ENCODE measurements at places on chromosomes 2 and 18.

DNA sequence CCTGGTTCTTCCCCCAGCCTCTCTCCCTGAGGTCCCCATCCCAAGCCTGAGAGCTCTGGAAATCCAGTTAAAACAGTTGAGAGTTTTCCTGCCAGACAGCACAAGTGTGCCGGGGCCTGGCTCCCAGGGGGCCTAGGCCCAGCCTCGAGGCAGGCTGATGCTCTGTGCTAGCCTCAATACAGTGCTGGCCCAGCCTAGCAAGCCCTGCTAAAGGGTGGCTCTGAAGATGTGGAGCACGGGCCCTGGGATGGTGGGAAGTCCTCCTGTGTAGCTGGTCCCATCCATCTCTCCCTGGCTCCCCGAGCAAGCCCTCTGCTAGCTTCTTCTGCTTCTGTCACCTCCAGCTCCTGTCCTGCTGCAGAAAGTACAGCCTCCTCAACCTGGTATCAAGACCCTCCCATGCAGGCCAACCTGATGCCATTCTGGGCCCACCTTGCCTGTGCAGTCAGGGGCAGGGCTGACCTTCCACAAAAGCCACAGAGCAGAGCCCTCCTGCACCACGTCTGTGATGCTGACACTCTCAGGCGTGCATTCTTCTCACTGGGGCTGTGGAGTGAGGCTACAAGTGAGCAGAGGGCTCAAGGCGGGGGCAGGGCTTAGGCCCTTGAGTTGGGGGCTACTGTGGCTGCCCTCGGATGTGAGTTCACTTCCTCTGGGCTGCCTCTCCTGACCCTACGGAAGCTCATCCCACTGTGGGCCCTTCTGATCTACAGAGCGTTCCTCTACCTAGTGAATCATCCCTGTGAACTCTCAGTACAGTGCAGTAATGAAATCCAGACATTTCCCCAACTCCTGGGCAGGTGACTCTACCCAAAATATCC lies 60.1 kb upstream of the LAPTM4A start:
- DNase-seq: peak; percentile 24

- peak; percentile 15 for DNase-seq
These were observed 299.4 kb downstream of the ZNF516 start for GRCh38 chr18:76195601-76196000.

- DNase-seq: no peak
These were observed 2.5 kb upstream of the MREG start for GRCh38 chr2:216015722-216016464.

- DNase-seq: no peak
These were observed 97.2 kb upstream of the NXPH2 start for GRCh38 chr2:138877421-138877820.

GRCh38 chr2:129712676-129712985 lies 266.8 kb upstream of the RAB6C start:
- DNase-seq: no peak

GRCh38 chr2:120859128-120859527 lies 123.5 kb downstream of the GLI2 start:
- no peak for DNase-seq

DNA sequence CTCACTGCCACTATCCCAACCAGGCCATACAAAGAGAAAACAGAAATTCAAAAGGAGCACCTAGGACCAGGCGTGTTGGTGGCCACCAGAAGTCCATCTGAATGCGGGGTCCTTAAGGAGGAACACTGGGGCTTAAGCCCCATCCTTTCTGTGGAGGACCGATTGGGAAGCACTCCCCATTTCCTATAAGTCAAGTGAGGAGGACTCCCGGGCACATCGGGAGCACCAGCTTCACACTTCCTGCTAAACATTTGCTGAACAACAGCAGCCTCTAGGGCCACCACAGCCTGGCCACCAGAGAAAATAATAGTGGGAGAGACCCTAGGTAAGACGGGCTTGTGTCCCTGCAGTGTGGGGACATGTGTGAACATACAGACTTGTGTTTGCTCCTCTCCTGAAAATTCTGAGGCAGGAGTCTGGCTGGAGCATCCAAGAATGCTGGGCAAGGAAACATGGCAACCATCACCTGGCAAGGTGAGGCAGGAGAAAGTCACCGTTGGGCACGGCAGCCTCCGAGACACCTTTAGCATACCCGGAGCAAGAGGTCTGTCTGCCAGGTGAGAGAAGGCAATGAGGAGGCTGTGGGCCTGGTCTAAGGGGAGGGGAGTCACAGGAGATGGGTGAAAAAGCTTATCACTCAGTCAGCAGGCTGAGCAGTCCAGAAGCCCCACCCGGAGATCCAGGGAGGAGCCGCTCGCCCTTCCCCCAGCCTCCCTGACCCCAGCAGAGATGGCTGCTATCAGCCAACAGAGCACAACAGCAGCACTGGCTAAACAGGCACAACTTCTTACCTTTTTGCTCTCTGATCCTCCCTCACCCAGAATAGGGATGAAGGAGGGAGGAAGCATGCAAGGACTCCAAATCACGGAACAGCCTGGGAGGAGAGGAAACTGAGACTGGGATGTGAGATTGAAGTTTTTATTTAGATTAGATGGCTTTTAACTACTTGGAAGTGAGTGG lies 282.3 kb downstream of the EIPR1 start:
- no peak for DNase-seq

- peak; percentile 18 for DNase-seq
These were observed 69.3 kb downstream of the MARCO start for GRCh38 chr2:119011162-119011909.

DNA sequence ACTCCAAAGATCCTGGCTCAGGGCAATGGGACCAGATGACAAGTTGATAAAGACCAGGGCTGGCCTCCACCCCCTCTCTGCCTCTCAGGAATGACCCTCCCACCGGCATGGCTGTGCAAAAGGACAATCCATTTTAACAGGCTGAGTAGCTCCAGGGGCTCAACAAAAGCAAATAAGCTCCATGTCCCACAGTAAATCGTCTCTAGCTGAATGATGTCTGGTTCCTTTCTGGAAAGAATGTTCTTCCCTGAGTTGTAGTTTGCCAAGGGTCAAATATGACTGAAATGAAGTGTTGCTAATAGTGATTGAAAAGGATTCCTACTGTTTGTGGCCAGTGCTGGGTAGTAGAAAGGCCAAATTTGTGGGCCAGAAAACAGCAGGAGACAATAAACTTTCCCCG lies 434.4 kb upstream of the ETAA1 start:
- no peak for DNase-seq

DNA sequence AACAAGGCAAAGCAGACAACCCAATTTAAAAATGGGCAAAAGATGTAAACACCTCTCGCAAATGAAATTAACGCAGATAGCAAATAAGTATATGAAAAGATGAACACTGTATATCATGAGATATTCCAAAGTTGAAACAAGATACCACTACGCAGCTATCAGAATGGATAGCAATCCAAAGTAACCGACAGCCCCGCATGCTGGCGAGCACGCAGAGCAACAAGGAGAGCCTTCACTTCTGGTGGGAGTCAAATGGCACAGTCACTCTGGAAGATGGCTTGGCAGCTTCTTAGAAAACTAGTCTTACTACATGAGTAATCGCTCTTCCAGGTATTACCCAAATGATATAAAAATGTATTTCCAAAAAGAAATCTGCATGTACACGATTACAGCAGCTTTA lies 1.4 kb downstream of the NDUFA10 start:
- no peak for DNase-seq

DNA sequence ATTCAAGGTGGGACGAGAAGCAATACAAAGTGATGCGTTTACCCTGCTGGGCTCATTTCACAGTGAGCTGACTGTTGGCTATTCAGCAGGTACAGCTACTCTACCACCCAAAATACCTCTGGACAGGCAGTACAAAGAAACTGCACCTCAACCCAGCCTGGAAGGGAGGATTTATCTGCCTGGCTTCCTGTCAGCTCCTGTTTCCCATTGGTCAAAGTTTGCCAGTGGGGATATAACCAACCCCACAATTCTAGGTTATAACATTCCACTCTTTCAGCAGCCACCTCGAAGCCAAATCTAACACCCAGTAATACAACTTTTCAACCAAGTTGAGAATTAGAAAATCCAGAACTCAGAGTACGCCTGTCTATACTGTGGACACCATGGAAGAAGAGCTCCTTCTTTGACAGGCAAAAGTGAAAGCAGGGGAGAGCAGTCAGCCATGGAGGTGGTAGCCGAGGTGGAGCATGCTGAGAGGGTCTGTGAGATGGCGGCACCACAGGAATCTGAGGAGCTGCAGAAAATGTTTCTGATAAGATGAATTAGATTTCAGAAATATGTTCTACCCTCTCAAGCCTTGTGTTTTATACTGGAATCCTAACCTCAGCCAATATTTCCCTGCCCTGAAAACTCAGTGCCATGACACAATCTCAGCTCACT lies 10.8 kb downstream of the DUSP19 start:
- no peak for DNase-seq

GRCh38 chr18:78703291-78703690 lies 276.3 kb upstream of the SALL3 start:
- no peak for DNase-seq

- DNase-seq: peak; percentile 94
These were observed 8.1 kb downstream of the SMAD7 start for GRCh38 chr18:48942554-48943261.

- DNase-seq: peak; percentile 77
These were observed 732 bp upstream of the ANXA4 start for GRCh38 chr2:69741229-69741574.

DNA sequence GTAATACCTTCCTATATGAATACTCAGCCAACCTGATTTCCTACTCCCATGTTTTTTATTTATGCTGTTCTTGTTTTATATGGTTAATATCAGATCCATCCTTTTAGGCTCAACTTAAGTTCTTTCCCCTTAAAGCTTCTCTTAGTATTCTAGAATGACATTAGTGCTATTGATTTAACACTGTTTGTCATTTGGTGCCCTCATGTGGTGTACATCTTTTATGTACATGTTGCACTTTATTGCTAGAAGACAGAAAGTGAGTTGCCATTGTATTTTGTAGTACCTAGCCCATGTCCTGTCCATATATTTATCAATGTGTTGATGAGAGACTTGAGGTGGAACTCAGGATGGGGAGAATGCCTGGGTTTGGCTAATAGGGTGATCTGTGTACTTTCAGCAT lies 2.5 kb downstream of the HTRA2 start:
- peak; percentile 51 for DNase-seq

DNA sequence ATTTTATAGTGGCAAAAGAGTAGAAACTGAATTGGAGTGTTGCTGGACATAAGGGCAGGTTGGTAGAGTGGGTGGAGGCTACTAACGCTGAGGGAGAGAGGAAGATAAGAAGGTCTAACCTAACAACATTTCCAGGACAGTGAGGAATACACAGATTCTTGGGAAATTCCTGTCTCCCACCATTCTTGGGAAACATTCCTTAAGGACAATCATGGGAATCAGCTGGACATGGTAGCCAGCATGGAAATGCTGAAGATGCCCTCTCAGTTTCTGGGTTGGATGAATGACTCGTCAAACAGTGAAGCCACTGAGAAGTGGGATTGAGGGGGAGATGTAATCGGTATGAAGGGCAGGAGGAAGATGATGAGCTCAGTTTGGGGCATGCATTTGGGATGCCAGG lies 265.4 kb downstream of the AFF3 start:
- DNase-seq: no peak

DNA sequence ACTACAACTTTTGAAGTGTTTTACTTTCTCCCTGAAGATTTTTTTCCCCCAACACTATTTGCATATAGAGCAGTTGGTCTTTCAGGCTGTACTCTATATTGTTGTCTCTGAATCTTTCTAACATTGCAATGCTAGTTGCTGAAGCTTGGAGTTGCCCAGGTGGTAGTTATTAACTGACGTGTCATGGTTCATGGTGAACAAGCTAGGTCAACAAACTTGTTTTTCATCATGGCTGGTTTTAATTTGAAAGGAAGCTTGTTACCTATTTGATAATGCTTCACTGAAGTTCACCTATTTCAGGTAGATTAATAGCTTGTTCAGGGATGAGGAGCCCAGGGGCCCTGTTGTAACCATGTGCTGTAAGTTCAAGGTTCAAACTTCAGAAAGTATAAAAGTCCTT lies 158.8 kb upstream of the ZEB2 start:
- no peak for DNase-seq

GRCh38 chr18:62505669-62506494 lies 16.9 kb upstream of the ZCCHC2 start:
- no peak for DNase-seq

DNA sequence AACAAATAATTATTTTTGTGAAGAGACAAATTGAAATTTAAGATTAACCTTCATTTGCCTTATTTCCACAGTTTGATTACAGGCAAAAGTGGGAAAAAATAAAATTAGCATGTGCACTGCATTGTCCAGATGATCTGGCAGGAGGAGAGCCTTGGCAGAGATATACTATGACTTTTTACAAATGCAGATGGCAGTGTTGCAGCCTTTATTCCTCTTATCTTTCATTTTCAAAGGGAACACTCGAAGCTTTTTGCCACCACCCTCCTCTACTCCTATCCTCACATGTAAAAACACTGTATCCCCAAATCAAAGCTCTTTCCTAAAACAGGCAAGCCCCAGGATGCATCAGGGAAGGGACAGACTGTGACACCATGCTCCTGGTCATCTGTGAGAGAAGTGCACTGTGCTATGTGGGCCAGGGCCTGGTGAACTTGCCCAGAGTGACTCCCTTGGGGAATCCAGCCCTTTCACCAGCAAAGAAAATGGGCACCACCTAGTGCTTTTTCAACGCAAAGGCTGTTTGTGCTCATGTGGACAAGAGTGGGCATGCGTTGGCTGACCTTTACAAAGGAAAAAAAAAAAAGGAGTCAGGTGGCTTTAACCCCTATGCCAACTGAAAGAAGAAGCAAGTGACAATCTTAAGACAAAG lies 74.7 kb upstream of the ETAA1 start:
- peak; percentile 32 for DNase-seq

GRCh38 chr2:120014226-120014980 lies 1.5 kb downstream of the EPB41L5 start:
- DNase-seq: no peak

GRCh38 chr2:72210470-72210869 lies 62.8 kb upstream of the CYP26B1 start:
- peak; percentile 16 for DNase-seq

GRCh38 chr2:221752781-221753180 lies 180.7 kb upstream of the EPHA4 start:
- no peak for DNase-seq

GRCh38 chr2:80437959-80438358 lies 133.4 kb upstream of the LRRTM1 start:
- DNase-seq: no peak

DNA sequence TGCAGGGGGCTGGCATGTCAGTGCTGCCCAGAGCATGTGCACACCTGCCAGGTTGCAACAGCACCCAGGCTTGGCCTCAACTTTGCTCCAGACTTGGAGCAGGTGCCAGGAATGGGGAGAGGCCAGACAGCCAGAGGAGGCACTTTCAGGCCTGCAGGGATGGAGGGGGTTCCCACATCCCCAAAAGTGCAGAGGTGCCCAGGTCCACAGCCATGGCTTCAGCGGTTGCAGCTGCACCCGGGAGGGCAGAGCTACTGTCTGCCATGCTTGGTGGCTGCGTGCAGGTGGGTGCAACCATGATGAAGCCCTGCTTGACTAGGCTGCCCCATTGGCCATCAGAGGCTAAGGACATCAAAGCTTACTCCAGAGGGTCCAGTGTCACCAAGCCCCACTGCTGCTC lies 196.8 kb upstream of the VRK2 start:
- DNase-seq: no peak

DNA sequence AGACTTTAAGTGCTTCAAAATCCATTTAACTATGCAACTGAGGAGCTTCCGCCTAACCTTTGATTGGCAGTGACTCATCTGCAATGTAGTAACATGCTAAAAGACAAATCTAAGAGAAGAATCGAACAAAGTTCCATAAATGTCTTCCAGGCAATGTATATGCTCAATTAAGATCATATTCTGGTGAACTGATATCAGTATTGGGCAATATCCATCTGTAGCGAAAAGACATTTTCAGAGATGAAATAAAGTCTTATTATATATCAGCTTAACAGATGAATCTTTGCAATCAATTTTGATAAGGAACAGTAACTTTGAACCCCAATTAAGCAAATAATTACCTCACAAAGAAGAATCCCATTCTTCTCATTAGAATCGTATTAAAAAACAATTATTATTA lies 11.6 kb downstream of the ZC3H8 start:
- DNase-seq: no peak

All from fibroblast of skin of right quadriceps (primary cell).